ENCODE measurements at places on chromosomes 4 and X.

DNA sequence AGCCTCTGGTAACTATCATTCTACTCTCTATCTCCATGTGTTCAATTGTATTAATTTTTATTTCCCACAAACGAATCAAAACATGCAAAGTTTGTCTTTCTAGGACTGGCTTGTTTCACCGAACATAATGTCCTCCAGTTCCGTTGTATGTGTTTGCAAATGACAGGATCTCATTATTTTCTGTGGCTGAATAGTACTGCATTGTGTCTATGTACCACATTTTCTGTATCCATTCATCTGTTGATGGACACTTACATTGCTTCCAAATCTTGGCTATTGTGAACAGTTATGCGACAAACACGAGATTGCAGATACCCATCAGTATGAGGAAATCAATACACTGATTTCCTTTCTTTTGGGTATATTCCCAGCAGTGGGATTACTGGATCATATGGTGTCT is 8.4 kb upstream of the LDOC1 start:
- no peak for DNase-seq

DNA sequence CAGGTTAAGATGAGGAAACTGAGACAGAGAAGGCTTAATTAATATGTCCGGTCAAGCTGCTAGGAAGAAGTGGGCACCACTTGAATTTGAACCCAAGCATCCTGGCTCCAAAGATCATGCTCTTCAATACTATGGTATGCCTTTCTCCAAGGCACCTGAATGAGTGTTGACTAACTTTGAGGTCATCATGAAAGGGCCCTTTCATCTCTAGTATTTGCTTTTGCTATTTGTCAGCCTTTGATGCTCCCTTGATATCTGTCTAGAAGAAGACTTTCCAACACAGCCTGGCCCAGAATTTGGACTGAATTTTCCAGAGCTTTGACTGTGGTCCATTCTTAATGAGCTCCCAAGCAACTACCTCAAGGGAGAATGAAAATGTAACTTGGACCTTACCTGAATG is 179.1 kb upstream of the DKK2 start:
- DNase-seq: no peak

DNA sequence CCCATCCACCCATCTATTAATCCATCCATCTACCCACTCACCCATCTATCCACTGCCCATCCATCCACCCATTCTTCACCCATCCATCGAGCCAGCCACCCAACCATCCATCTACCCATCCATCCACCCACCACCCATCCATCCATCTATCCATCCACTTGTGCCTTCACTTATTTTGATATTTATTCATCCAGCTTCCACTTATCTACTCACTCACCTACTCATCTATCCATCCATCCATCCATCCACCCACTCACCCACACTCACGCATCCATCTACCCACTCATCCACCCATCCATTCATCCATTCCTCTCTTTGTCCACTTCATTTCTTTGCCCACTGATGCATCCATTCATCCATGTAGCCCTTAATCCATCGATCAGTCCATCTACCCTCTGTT is 72.9 kb upstream of the AFAP1 start:
- no peak for DNase-seq

DNA sequence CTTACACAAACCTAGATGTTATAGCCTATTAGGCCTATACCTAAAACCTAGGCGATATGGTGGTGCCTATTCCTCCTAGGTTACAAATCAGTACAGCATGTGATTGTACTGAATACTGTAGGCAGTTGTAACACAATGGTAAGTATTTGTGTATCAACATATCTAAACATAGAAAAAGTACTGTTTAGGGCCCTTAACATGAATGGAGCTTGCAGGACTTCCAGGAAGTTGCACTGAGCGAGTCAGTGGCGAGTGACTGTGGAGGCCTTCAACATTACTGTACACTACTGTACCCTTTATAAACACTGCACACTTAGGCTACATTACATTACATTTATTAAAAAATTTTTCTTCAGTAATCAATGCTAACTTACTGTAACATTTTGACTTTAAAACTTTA is 37.8 kb downstream of the WWC2 start:
- DNase-seq: no peak

DNA sequence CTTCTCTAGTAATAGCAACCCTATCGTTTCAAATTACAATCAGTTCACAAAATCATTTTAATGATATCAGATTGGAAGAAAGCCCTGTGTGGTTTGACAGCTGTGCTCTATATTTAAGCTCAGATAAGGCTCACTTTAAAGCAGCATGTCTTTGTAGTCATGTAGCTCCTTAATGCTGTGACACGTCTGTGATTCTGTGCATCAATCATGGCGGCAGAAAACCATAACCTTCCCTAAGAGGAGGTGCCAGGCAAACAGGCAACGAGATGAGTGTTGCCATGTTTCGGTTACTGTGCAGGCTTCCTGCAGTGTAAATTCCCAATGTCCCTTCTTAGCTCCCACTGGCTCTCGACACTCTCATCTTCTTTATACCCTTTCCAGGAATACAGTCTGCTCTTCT is 212.7 kb downstream of the GRID2 start:
- DNase-seq: no peak

- no peak for DNase-seq
Observed at GRCh38 chr4:130632731-130633604, 1537.0 kb downstream of the C4orf33 start.

DNA sequence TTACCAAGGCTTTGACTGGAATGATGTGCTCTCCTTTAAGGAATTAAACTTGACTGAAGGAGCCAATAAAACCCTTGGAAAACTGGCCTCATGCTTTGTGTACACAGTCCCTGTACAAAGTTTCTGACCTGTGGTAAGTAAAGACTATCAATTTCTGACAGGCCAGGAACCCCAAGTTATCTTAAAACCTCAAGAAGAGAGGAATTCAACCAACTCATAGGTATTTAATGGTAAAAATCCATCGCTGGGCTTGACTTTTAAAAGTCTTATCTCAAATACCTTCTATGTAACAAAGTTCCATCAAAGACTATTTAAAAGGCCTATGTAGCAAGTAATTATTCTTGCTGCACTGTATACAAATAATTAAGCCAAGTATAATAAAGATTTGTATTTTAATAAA is 103.7 kb upstream of the TENT5D start:
- DNase-seq: no peak

DNA sequence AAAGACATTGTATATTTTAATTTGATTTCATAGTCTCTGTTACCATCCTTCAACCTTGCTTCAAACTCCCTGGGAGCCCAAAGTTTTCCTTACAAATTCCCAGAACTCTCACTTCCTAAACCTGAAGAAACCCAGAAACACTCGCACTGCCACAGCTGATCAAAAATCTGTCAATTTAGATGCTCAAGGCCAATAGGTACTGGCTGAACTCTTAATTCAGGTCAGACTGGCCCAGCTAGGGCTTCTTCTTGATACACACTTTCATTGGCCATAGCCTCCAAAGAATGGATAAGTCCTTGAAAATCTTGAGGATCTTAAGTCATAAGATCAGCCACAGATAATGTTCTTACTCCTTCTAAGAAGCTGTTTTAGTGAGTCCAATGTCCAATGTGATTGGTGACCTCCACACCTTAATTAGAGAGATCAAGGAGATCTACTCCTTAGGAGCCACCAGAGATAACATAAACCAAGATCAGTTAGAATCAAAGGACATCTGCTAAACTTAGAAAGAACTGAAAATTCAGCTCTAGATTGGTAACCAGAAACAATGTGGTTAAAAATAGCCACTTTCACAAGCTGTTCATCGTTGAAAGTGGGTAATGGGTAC is 51.5 kb downstream of the ACSL4 start:
- DNase-seq: no peak

GRCh38 chrX:20284992-20285391 is 18.3 kb upstream of the RPS6KA3 start:
- DNase-seq: no peak

- no peak for DNase-seq
Observed at GRCh38 chr4:87060957-87061356, 126.1 kb downstream of the AFF1 start.

DNA sequence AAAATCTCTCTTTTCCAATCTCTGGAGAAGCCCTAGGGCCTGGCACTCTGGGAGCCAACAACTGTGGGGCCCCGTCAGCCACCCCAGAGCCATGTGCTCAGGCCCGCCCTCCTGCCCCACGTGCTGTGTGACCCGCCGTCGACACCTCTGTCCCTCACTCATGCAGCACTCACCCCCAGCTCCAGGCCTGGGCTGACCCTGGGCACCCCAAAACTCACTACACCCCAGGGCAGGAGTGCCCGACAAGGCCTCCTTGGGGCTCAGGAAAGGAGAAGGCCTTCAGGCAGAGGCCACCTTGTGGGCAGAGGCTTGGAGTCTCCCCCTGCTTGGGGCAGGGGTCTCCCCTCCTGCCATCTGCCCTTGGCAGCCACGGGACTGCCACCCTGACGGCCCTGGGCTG is 5.7 kb downstream of the MYL5 start:
- DNase-seq: no peak

DNA sequence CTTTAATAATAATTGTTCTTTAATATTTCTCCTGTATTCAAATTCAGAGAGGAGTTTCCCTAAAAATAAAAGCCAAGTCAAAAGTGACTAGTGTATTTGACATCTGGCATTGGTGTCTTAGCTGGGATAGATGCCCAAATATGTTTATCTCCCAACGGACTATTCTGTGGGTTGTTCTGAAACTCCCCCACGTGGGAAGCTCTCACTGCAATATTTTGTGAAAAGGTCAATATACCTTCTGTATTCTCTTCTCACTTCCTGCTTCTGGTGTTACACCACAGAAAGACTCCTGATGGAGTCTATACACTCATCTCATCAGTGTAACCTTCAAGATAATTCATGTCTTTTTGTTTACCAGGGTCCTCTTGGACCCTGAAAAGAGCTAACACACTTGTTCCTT is 2052.8 kb upstream of the TENM3 start:
- DNase-seq: no peak

GRCh38 chr4:5814421-5814820 is 78.5 kb downstream of the CRMP1 start:
- no peak for DNase-seq

- no peak for DNase-seq
Observed at GRCh38 chr4:145182222-145182621, 1.8 kb upstream of the OTUD4 start.

DNA sequence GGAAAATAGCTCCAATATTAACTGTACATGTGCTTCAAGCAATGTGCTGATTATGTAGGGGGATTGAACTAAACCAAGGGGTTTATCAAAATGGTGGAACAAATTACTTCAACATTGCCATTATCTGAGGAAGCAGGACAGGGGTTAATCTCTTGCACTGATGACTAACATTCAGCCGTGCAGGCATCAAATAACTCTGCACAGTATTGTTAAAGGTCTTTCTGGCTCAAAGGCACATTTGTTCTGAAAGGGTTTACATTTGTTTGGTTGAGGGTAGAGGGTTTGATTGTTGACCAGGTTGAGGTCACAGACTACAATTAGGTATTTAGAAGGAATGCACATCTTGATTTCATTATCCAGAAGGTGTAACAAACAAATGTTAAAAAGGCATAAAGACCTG is 32.2 kb upstream of the CCSER1 start:
- DNase-seq: no peak

DNA sequence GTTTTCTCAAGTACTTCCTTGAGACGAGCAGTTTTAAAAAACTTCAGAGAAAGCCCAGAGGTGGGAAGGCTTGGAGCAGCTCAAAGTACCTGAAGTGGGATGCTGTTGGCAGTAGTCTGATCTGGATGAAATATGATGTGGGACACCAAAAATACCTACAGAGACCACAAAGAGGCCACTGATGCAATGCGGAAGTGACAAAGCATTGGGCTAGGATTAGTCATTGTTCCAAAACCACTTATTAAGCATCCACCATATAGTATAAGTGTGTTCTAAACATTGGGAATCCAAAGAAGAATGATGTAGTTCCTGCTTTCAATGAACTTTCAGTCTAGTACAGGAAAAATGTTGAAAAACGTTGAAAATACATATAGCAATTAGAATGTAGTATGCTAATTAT is 386.1 kb upstream of the CNKSR2 start:
- no peak for DNase-seq

DNA sequence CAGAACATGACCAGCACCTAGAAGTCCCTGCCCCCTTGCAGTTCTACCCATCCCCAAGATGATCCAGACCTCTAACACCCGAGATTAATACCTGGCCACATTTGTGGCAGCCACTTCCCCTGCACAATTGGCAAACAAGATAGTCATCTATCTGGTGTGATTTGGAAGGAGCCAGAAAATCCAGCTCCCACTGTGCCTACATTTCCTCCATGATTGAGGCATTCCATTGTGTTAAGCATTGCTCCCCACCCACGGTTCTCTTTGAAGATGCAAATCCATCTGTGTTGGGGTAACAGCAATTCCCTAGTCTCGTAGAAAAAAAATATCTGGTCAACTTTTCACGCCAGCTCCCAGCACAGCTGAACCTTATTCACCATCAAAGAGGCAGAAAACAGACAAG is 405.0 kb downstream of the BCOR start:
- DNase-seq: no peak

DNA sequence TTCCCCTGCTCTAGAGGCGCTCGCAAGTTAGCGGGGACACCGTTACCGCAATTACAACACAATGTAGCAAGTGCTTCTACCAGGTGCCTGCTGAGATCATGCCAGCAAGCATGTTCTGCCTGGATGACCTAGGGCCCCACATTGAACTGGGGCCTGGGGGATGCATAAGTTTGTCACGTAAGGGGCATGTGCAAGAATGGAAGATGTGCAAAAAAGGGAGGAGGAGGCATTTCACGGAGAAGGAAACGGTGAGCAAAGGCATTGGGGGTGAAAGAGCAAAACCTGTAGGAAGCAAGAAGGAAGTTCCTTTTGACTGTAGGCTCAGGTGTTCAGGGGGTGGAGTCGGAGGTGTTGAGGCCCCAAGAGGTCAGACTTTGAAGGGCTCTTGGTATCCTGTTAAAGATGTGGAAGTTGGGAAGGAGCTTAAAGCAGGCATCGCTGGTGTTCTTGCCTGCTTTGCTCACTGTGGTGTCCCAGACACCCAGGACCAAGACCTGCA is 602 bp upstream of the SCARB2 start:
- no peak for DNase-seq

DNA sequence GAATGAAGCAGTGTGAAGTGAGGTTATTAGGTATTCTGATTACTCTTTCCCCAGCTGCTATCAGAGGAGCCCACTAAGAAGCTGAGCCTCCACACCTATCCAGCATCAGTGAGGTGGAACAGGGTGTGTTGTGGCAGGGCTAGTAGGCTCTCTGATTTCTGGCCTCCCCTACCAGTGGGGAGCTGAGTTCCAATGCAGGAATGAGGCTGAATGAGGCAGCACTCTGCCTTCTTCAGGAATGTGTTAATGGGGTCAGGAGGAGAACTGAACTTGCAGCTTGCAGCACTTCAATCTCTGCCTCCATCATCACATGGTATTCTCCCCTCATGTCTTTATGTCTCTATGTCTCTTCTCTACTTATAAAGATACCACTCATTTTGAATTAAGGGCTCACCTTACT is 26.9 kb downstream of the SOX3 start:
- no peak for DNase-seq

GRCh38 chrX:26845056-26845455 is 618.1 kb downstream of the PPP4R3C start:
- DNase-seq: no peak

GRCh38 chr4:7988437-7988836 is 48.8 kb upstream of the AFAP1 start:
- DNase-seq: no peak

- no peak for DNase-seq
Observed at GRCh38 chr4:6658209-6658595, 17.7 kb downstream of the MRFAP1 start.
